ENCODE measurements at places on chromosomes 1 and 21. TPM values are rescaled to one million over a fixed set of nuclear protein-coding genes. Genes with fewer than 3 reads are reported as not detected.

HDGF gene
- total RNA-seq, result 430 TPM

PODN gene
- total RNA-seq, result not detected

LCE3E gene
- total RNA-seq, result 2.0 TPM

ST6GALNAC3 gene
- 0.07 TPM for total RNA-seq

ARHGAP30 gene
- not detected for total RNA-seq

DRAXIN gene
- total RNA-seq, result not detected

C1orf56 gene
- total RNA-seq, result 1.3 TPM

HSPB7 gene
- not detected for total RNA-seq

HJV gene
- total RNA-seq, result not detected

IFNLR1 gene
- total RNA-seq, result 10.9 TPM

RIIAD1 gene
- not detected for total RNA-seq

PSEN2 gene
- 10.2 TPM for total RNA-seq

PLA2G2F gene
- total RNA-seq, result 0.04 TPM

CCDC30 gene
- 0.54 TPM for total RNA-seq

OR2L5 gene
- total RNA-seq, result not detected

UBAP2L gene
- 122 TPM for total RNA-seq

PHTF1 gene
- total RNA-seq, result 12.0 TPM

NPHS2 gene
- total RNA-seq, result not detected

C1orf116 gene
- 76.9 TPM for total RNA-seq

OR2AK2 gene
- total RNA-seq, result not detected

SPATA17 gene
- 0.78 TPM for total RNA-seq

C1orf210 gene
- total RNA-seq, result 3.8 TPM

OR2T2 gene
- total RNA-seq, result not detected

CLCA2 gene
- 162 TPM for total RNA-seq

PRAMEF26 gene
- total RNA-seq, result not detected

ZBTB37 gene
- total RNA-seq, result 3.4 TPM

EPHB2 gene
- total RNA-seq, result not detected

HES5 gene
- 0.85 TPM for total RNA-seq

PTPN22 gene
- 0.17 TPM for total RNA-seq

GPR37L1 gene
- total RNA-seq, result not detected

LIN28A gene
- not detected for total RNA-seq

CD5L gene
- not detected for total RNA-seq

TMEM82 gene
- not detected for total RNA-seq

RIPPLY3 gene
- total RNA-seq, result 0.78 TPM

RNU1-1 gene
- total RNA-seq, result 4,441 TPM

OXCT2 gene
- total RNA-seq, result 0.20 TPM

TIE1 gene
- not detected for total RNA-seq

PTGER3 gene
- total RNA-seq, result not detected

ABCB10 gene
- 17.2 TPM for total RNA-seq

DAB1 gene
- not detected for total RNA-seq

IL10 gene
- not detected for total RNA-seq

MAB21L3 gene
- total RNA-seq, result 0.07 TPM

FGR gene
- total RNA-seq, result not detected

CELA3B gene
- not detected for total RNA-seq

PHC2 gene
- 98.4 TPM for total RNA-seq
